Activated T-helper 17 cell treated with anti-CD3 and anti-CD28 coated beads, Interleukin-2, amount 50 U/mL, for 72 hours (primary cell): ENCODE measurements at places on chromosomes 1 and 21. TPM values are rescaled to one million over a fixed set of nuclear protein-coding genes. Genes with fewer than 3 reads are reported as not detected.

DNA sequence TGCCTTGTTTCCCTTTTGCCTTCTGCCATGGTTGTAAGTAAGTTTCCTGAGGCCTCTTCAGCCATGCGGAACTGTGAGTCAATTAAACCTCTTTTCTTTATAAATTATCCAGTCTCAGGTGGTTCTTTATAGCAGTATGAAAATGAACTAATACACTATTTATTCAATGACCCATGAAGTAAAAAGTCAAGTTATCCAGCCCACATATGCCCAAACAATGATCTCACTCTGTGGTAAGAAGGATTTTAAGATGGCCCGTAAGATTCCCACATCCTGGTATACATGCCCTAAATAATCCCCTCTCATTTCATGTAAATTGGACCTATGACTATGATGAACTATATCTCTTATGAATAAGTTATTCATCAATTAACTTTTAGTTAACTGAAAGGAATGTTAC, 1008.3 kb upstream of the B3GALT2 start:
- no peak for ATAC-seq

LYPLA2 gene
- total RNA-seq = 94.8 TPM

- peak; percentile 80 for ATAC-seq
Measured at GRCh38 chr1:27650539-27651175, 15.7 kb upstream of the FGR start.

DNA sequence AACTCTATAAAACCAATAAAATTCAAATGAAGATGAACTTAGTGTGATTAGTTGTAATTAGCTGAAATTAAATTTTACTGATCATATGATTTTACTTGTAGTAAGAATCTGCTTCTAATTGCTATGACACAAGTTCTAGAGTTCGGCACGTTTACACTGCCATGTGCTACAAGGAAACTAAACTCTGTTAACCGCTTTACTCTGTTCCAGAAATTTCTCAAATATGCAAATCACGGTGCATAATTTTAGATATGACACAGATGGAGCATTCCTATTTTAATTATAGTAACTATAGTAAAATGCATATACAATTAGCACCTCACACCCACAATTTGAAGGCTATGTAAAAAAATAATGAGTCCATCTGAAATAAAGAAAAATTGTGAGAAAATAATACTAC, 14.8 kb downstream of the HEATR1 start:
- no peak for ATAC-seq

DNA sequence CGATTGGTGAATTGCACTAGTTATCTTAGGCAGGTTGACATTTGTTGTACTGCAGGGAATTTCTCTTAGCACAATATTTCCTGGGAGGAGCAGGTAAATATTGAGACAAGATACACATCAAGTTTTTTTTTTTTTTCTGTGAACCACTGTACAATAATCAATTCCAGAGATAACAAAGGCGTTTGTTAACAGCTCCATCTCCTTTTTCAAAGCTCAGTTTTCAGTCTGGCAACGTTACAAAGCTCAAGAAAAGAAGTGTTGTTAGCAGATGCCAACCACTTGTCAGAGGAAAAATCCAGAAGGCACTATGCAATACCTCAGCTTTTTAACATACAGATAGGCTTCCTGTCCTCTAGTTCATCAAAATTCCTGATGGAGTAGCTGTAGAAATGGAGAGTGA, 40.9 kb upstream of the DAB1 start:
- ATAC-seq = no peak

RAP1GAP gene
- 6.0 TPM for total RNA-seq

DNA sequence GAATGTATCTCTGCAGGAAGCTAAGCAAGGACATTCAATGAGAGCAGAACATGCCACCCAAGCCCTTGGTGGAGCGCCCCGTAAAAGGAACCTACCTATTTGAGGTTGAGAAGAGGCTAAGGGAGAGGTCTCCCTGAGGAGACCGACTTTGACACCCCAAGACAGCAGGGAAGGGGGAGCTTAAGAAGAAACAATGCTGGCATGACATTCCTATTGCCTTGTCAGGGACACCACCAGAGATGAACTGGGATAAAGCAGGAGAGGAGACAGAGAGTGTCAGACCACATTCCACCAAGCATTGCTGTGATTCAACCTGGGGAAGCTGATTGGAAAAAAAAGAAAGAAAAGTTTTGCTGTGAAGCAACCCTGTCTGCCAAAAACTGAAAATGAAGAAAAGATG, 13.3 kb upstream of the S100A2 start:
- ATAC-seq = no peak

DNA sequence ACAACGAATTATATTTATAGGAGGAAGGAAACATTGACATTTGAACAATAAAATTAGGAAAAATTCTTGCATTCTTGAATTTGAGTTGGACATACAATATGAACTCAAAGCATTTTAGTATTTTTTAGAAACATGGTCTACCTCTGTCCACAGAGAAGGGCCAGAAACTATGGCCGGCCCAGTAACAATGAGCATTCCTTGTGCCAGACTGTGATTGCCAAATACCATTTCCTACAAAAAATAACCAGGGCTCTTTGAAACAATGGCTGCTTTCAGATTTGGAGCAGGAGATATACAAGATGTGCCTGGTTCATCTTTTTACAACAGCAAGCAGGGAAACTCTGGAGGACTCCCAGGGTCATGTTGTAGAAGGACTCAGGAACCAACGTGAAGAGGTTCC, 38.4 kb downstream of the NOS1AP start:
- no peak for ATAC-seq

DNA sequence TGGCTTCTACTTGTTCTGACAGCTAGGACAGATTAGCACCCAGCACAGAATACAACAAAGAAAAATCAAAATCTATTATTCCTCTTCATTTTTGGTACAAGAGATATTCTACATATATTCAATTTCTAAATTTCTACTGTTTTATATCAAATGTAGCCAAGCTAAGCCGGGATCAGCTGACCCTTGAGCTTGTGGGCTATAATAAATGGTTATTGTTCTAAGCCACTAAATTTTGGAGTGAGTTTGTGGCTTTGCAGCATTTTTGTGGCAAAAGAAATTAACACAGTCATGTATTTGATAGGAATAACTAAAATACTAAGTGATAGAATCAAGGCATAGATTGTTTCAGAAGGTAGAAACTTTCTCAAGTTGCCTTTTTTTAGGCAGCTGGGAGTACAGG, 50.7 kb downstream of the APP start:
- no peak for ATAC-seq

- no peak for ATAC-seq
Measured at GRCh38 chr1:173117761-173118160, 67.0 kb upstream of the TNFSF18 start.

PEF1 gene
- total RNA-seq = 51.5 TPM

DNA sequence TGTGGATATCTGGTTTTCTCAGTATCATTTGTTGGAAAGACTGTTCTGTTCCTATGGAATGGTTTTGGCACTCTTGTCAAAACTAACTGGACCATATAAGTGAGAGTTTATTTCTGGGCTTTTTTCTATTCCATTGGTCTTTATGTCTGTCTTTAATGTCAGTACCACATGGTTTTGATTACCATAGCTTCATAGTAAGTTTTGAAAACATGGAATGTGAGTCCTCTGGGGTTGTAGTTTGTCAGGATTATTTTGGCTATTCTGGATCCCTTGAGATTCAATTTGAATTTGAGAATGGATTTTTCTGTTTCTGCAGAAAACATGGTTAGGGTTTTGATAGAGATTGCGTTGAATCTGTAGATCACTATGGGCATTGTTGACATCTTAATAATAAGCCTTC, 107.9 kb downstream of the ZFYVE9 start:
- ATAC-seq = no peak

- ATAC-seq = no peak
Measured at GRCh38 chr1:98176936-98177335, 256.1 kb upstream of the DPYD start.

DNA sequence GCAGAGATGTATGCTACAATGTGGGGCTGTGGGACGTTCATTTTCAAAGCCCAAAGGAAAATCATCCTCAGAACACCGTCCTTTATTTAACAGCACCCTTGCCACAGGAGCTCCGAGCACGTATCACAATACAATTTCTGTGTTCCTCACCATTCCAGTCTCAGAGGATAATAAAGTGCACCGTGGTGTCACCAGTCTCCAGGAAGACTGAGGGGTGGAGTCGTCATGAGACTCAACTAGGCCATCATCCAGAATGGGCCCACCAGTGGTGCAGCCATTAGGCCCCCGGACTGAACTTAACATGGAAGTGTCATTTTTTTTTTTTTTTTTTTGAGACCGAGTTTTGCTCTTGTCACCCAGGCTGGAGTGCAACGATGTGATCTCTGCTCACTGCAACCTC, 17.2 kb downstream of the SEC16B start:
- no peak for ATAC-seq

ADAMTSL4 gene
- total RNA-seq = 0.37 TPM

- no peak for ATAC-seq
Measured at GRCh38 chr21:17461582-17461981, 51.3 kb upstream of the CXADR start.

DNA sequence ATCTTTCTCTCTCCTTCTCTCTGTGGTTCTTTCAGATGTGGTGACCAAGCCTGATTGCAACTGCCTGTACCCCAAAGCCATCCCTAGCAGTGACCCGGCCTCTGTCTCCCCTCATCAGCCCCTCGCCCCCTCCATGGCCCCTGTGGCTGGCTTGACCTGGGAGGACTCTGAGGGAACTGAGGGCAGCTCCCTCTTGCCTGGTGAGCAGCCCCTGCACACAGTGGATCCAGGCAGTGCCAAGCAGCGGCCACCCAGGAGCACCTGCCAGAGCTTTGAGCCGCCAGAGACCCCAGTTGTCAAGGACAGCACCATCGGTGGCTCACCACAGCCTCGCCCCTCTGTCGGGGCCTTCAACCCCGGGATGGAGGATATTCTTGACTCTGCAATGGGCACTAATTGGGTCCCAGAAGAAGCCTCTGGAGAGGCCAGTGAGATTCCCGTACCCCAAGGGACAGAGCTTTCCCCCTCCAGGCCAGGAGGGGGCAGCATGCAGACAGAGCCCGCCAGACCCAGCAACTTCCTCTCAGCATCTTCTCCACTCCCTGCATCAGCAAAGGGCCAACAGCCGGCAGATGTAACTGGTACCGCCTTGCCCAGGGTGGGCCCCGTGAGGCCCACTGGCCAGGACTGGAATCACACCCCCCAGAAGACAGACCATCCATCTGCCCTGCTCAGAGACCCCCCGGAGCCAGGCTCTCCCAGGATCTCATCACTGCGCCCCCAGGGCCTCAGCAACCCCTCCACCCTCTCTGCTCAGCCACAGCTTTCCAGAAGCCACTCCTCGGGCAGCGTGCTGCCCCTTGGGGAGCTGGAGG, 12.7 kb downstream of the CSF1 start:
- ATAC-seq = no peak
